RKO (cell line): ENCODE measurements at places on chromosomes 5 and 9.

GRCh38 chr9:95383185-95383676, 65.7 kb upstream of the FANCC start:
- DNase-seq = peak; percentile 44

DNA sequence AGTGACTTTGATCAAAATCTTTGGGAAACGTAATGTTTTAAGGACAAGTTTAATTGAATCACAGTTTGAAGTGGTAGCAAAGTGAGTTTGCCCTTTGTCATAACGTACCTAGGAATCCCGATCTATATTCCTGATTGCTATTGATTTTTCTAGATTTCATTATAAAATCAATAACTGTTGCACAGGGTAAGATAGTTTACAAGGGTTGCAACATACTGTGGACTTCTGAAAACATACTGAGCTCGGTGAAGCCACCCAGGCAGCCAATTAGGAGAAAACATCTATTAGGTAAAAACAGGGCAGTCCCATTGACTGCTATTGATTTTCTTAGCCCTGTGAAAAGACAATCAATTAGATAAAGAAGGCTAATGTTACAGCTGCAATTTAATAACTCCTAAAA, 659.9 kb downstream of the ISL1 start:
- no peak for DNase-seq

GRCh38 chr5:128121651-128122050, 38.1 kb downstream of the SLC12A2 start:
- DNase-seq = no peak

DNA sequence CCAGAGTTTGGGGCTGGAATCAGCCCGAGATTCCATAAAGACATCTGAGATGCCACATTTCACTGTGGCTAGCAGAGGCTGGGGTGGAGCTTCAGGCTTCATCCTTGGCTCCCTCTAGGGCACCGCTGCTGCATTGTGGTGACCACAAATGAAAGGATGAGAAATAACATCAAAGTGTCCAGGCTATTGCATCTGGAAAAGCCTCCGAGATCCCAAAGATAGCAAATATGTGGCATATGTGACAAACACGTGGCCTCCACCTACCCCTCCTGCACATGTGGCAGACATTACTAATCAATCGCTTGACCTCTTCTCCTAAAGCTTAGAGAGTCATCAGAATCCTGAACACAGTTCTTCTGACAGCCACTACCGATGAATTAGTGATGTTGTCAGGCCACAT, 4.5 kb downstream of the SPARC start:
- DNase-seq = no peak
